ENCODE measurements at places on chromosomes 12 and 14.
A peak's percentile ranks its signal among the peaks of the same experiment; 100 is the strongest.

- DNase-seq = no peak
Observed at GRCh38 chr12:9669019-9669326, 540 bp upstream of the CLEC2D start.

- no peak for DNase-seq
Observed at GRCh38 chr12:3463921-3464320, 27.1 kb upstream of the PRMT8 start.

- DNase-seq = no peak
Observed at GRCh38 chr12:52252728-52253343, 19.8 kb downstream of the KRT7 start.

GRCh38 chr12:49322708-49323523 is at the start of gene TROAP:
Gene TROAP, plus strand, starts transcription at chr12:49323255. Its CDS starts 354 bp downstream, at chr12:49323609.
- DNase-seq = peak; percentile 96
